Natural killer cell treated with Interleukin-12 subunit alpha and Interleukin-12 subunit beta and Interleukin-15 and Interleukin-18, amount 100 ng/mL, for 72 hours (primary cell): ENCODE measurements at places on chromosomes 11 and 22. TPM values are rescaled to one million over a fixed set of nuclear protein-coding genes. Genes with fewer than 3 reads are reported as not detected.

SULT4A1 gene
- total RNA-seq, result not detected

MOGAT2 gene
- not detected for total RNA-seq

DNA sequence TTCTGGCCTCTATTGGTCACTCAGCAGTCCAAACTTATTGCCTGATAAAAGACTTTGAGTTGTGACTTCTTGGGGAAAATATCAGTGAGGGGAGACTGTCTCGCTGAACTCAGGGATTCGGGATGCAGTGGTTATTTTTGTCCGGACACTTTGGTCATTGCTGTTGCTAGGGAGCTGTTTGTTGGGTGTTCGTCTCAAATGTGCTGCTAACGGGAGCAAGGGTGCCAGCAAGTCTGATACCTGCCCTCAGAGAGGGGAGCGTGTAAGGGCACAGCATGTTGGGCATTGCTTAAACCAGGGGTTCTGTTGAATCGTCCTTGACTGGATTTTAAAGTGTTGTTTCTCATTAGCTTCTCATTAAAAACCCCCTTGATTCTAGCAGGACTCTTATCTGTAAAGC lies 49.2 kb upstream of the SLC25A18 start:
- no peak for DNase-seq

GRCh38 chr11:93268287-93269040 lies 62.1 kb upstream of the DEUP1 start:
- no peak for DNase-seq

- DNase-seq, result no peak
These were observed 878.2 kb downstream of the NTM start for GRCh38 chr11:132248580-132248979.

DNA sequence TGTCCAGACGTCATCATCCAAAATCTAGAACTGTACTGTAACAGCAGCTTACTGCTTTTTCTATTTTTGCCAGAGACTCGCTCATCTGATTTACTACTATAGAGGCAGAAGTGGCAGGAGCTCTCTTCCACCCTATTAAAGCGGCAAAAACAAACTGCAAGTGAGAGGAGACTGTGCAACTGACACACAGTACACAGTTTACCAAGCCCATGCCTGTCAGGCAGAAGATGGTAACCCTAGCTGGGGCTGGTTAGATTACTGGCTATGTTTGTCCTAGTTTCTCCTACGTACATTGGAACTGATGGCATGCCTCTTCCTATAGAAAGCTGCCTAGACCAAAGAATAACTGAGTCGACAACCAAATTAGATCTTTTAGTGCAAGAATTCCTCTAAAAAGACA lies 51.8 kb downstream of the CELF1 start:
- no peak for DNase-seq

C22orf39 gene
- 36.8 TPM for total RNA-seq

OR5P2 gene
- not detected for total RNA-seq
